Right ventricle myocardium inferior (tissue), 1 donor: ENCODE measurements at places on chromosomes 7 and 10. TPM values are rescaled to one million over a fixed set of nuclear protein-coding genes. Genes with fewer than 3 reads are reported as not detected.

Gene FANK1
- 0.51 TPM for total RNA-seq

- no peak for DNase-seq
Observed at GRCh38 chr10:80168679-80169380, 36.3 kb downstream of the PLAC9 start.

DNA sequence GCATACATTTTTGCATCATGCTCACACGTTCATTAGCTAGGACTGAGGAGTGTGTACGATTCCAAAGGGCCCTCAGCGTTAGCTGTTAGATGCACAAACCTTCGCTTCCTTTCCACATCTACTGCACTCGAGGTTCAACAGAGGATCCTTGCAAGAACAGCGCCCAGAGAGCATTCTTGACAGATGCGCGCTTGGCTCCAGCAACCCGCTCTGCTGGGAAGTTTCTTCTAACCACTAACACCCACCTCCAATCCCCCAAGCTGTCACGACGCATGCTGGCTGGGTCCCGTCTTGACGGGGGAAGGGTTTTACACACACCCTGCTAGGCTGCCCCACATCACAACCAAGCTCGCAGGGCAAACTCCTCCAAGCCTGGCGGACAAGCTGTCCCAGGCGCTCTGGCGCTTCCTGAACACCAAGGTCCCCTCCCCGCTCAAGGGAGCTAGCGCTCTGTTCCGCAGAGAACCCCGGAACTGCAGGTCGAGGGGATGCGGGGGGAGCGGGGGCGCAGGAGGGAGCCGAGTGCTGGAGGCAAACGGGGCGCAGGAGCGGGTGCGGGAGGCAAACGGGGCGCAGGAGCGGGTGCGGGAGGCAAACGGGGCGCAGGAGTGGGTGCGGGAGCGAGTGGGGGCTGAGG lies 653 bp upstream of the ADRB1 start:
- peak; percentile 80 for DNase-seq

- no peak for DNase-seq
Observed at GRCh38 chr10:49559476-49559875, 20.6 kb upstream of the ERCC6 start.

DNA sequence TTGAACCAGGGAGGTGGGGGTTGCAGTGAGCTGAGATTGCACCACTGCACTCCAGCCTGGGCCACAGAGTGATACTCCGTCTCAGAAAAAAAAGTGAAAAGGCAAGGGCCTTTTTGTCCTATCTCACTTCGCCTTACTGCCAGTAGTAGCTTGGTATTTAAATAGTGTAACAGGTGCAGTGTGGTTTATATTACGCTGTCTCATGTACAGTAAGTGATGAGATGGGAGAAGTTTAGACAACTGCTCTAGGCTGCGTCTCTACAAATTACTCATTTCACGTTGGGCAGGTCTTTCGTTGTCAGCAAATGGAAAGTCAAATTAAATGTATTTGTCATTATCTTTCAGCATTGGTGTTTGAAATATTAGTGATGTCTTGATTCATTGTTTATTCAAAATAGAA lies 15.5 kb upstream of the PFKFB3 start:
- no peak for DNase-seq

- DNase-seq: no peak
Observed at GRCh38 chr10:4522296-4523000, 303.6 kb upstream of the AKR1E2 start.

DNA sequence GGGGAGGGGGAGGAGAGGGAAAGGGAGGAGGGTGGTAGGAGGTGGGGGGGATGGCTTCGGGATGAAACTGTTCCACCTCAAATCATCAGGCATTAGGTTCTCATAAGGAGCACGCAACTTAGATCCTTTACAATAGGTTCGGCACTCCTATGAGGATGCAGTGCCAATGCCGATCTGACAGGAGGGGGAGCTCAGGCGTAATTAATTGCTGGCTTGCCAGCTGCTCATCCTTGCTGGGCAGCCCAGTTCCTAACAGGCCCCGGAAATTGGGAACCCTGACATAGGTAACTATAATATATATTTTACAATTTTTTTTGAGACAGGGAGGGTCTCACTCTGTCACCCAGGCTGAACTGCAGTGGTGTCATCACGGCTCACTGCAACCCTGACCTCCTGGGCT lies 118.8 kb upstream of the SFMBT2 start:
- no peak for DNase-seq
